ENCODE measurements at places on chromosomes 5 and 9.

DNA sequence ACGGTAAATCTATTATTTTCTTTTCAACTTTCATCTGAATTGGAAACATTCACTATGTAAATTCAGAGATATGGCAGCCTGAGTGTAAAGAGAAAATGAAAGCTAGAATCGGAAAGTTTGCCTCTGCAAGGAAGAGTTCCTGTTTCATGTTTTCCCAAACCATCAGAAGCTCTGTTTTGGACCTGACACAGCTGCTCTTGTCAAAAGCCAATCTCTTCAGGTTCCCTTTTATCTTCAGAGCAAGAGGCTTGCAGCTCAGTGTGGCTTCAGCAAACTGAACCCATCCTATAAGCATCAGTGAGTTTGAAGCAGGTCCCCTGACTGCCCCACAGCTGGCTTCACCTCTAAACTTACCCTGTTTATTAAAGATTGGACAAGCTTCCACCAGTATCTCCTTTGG is 1099.7 kb downstream of the DTWD2 start:
- no peak for DNase-seq

GRCh38 chr5:6401410-6401809 is 23.1 kb upstream of the MED10 start:
- no peak for DNase-seq

DNA sequence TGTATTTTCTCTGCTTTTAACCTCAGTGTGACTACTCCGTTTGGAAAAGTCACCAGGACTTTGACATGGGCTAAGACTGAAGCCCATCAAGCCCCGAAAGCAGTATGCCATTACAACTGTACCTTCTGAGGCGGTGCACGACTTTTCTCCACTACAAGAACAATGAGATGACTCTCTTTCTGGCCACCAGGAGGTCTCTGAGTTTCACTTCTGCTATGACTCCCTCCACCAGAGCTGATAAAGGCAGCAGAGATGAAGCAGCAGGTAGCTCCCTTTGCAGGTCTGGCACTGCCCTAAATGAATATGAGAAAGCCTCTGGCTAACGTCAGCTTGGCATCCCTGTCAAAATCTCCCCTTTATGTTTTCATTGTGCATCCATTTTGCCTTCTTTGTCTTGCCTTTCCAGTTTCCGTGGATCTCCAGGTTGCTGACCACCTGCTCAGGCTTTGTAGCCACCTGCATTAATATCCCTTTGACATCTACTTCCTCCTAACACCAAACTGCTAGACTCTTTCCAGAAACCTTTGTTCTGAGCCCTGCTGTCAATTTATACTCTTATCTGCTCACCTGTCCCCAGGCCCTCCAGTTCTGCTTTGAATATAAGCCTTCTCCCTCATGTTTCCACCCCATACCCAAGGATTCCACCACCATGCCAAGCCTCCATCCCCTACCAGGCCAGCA is 221.7 kb downstream of the ZNF608 start:
- DNase-seq: no peak

DNA sequence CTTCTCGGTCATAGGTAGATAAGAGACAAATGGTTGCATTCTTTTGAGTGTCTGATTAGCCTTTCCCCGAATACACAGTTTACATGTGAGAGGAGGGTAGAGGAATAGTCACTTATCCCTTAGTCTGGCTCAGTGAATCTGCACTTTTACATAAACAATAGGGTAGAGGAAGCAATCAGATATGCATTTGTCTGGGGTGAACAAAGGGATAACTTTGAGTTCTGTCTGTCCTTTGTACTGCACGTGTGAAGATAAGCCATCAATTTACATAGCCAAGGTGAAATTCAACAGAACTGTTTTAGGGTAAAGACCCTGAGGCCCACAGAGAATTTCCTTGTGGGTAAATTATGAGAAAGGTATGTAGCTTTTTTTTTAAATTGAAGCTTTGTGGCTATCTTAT is 10.1 kb upstream of the IGFBPL1 start:
- no peak for DNase-seq

GRCh38 chr5:168356592-168356991 is 65.1 kb downstream of the WWC1 start:
- DNase-seq: no peak

DNA sequence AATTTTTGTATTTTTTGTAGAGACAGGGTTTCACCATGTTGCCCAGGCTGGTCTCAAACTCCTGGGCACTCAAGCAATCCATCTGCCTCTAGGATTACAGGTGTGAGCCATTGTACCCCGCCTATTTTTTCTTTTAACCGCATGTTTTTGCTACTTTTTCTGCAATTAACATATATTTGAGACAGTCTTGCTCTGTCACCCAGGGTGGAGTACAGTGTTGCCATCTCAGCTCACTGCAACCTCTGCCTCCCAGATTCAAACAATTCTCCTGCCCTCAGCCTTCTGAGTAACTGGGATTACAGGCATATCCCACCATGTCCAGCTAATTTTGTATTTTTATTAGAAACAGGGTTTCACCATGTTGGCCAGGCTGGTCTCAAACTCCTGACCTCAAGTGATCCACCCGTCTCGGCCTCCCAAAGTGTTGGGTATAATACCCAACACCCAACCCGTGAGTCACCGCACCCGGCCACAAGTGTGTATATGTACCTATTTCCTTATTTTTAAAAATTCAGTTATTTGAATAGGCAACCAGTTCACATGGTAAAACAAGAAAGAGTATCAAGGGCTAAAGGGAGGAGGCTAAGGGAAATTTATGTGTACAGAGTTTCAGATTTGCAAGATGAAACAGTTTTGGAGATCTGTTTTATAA is 13.3 kb downstream of the PHAX start:
- DNase-seq: no peak

GRCh38 chr5:66353186-66353585 is 209.1 kb downstream of the SREK1 start:
- no peak for DNase-seq

DNA sequence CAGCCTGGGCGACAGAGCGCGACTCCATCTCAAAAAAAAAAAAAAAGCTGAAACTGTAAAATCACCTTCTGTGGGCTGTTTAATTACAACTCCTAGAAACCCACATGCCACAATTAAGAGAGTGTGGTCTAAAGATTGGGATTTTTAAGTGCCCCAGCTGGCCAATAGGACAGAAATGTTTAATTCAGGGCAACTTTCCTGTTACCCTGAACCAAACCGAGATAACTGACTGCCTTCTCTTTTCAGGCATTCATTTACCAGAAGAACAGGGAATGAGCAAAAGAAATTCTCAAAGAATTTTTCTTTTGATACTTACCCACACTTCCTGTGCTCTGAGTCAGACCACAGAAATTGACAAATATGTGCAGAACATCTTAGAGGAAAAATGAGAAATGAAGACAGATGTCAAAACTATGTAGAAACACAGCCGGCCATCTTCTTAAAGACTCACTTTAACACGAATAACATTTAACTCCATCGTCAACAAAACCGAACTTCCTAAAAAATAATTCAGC is 221.3 kb upstream of the DAPK1 start:
- no peak for DNase-seq

DNA sequence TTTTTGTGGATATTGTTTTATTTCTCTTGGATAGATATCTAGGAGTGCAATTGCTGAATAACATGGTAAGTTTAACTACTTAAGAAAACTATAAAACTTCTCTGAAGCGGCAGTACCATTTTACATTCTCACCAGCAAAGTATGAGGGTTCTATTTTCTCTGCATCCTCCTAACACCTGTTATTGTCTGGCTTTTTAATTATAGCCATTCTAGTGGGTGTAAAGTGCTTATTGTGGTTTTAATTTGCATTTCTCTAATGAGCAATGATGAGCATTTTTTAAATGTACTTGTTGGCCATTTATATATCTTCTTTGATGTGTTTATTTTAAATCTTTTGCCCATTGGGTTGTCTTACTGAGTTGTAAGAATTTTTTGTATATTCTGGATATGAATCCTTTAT is 28.7 kb downstream of the SMIM32 start:
- DNase-seq: no peak

GRCh38 chr5:57841676-57842363 is 359.2 kb upstream of the ACTBL2 start:
- no peak for DNase-seq

- no peak for DNase-seq
These were observed 169.7 kb downstream of the GOLPH3 start for GRCh38 chr5:32004404-32004803.

DNA sequence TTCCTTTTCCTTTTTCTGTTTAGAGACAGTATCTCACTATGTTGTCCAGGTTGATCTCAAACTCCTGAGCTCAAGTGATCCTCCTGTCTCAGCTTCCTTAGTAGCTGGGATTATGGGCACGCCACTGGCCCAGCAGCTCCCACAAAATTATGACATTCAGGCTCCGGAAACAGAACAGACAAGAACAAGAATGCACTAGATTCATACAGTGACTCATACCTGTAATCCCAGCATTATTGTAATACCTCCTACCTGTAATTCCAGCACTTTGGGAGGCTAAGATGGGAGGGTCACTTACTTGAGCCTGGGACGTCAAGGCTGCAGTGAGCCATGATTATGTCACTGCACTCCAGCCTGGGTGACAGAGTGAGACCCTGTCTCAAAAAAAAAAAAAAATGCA is 26.7 kb upstream of the B4GALT1 start:
- DNase-seq: no peak

Data from stimulated activated CD4-positive, alpha-beta T cell treated with anti-CD3 and anti-CD28 coated beads, TNF-alpha, amount 100 ng/mL, for 48 hours (primary cell).